Stimulated activated CD4-positive, alpha-beta T cell treated with anti-CD3 and anti-CD28 coated beads, Interleukin-4, amount 100 ng/mL, for 48 hours (primary cell): ENCODE measurements at places on chromosomes 4 and X.

DNA sequence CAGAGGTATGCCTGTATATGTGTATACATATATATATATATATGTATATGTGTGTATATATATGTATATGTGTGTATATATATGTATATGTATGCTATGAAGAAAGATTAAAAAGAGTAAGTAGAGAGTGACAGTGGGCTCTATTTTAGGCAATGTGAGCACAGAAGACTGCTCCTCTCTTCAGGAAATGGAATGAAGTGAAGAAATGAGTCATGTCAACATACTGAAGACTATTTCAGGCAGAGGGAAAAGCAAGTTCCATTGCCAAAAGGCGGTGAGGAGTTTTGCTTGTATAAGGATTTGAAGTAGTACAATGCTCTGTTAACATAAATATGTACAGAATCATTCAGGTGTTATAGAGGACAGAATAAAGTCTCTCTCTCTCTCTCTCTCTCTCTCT, 773.2 kb upstream of the FTHL17 start:
- DNase-seq: no peak

GRCh38 chr4:7636240-7636508, 201.4 kb upstream of the PSAPL1 start:
- no peak for DNase-seq

- DNase-seq: no peak
Observed at GRCh38 chr4:5200513-5200912, 149.2 kb downstream of the STK32B start.

- DNase-seq: no peak
Observed at GRCh38 chrX:65745427-65745826, 78.0 kb downstream of the MSN start.

- DNase-seq: no peak
Observed at GRCh38 chrX:154718616-154719015, 32.3 kb downstream of the GAB3 start.

DNA sequence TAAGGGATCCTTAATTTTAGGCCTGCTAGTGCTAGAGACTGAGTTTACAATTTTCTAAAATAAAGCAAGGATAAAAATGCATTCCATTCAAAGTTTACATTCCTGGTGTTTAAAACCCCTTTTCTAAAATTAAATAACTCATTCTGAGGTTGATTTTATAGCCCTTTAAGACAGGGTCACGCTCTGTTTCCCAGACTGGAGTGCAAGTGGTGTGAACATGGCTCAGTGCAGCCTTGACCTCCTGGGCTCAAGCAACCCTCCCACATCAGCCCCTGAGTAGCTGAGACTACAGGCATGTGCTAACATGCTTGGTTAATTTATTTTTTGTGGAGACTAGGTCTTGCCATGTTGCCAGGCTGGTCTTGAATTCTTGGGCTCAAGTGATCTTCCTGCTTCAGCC, 6.8 kb upstream of the CDKL2 start:
- DNase-seq: no peak

DNA sequence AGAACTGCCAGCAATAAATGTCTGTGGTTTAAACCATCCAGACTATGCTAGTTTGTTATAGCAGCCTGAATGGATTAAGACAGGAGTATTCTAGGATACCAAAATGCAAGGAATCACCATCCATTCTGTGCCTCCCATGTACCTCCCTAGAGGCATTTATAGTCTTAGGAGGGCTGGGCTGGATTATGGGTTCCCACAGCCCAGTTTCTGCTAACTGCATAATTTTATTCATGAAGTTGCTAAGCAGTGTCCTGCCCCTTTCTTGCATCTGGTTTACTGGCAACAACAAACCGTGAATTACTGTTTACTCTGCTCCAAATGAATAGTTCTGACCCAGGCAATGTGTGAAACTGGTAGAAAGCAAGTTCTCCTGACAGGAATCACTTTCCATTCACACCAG, 67.1 kb upstream of the PRKX start:
- no peak for DNase-seq

- no peak for DNase-seq
Observed at GRCh38 chrX:111410590-111411078, 1.4 kb downstream of the DCX start.

- DNase-seq: no peak
Observed at GRCh38 chrX:153411988-153412574, 809 bp downstream of the ZFP92 start.

GRCh38 chr4:26842911-26843310, 17.7 kb upstream of the STIM2 start:
- no peak for DNase-seq

GRCh38 chr4:145842224-145842887, 96.3 kb downstream of the ZNF827 start:
- no peak for DNase-seq

DNA sequence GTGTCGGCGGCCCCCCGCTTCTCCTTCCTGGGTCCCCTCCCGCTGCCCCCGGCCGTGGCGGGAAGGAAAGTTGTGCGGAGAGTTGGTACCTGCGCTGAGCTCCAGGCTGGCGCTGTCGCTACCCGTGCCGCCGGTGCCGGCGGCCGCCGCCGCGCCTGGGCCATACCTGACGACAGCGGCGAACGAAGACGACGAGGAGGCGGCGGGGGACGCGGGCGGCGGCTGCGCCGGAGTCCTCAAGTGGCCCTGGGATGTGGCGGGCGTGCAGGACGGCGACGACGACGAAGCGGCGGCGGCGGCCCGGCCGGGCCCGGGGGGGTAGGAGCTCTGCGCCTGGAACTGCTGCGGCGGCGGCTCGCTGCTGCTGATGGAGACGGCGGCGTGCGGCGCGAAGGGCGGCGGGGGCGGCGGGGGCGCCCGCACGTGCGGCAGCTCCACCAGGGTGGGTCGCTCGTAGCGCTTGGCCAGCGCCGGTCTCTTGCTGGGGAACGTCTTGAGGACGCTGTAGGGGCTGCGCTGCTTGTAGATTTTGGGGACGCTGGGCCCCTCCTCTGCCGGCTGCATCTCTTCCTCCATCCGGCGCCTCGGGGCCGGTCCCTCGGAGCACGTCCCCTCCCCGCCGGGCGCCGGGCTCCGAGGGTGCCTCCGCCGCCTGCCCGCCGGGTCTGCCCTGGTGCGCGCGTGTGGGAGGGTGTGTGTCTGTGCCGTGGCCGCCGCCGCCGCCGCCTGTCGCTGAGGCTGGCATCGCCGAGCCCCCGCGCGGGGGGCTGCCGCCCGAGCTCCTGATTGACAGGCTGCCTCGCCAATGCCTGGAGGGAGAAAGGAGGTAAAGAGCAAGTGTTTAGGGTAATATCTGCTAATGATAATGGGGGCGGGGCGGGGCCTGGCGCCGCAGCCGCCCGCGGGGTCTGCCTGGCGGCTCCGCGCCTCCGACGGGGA, 618 bp downstream of the BEND4 start:
- no peak for DNase-seq

GRCh38 chr4:146273204-146273901, 59.0 kb downstream of the REELD1 start:
- DNase-seq: no peak

- DNase-seq: no peak
Observed at GRCh38 chr4:145546175-145546915, 64.7 kb downstream of the SMAD1 start.

DNA sequence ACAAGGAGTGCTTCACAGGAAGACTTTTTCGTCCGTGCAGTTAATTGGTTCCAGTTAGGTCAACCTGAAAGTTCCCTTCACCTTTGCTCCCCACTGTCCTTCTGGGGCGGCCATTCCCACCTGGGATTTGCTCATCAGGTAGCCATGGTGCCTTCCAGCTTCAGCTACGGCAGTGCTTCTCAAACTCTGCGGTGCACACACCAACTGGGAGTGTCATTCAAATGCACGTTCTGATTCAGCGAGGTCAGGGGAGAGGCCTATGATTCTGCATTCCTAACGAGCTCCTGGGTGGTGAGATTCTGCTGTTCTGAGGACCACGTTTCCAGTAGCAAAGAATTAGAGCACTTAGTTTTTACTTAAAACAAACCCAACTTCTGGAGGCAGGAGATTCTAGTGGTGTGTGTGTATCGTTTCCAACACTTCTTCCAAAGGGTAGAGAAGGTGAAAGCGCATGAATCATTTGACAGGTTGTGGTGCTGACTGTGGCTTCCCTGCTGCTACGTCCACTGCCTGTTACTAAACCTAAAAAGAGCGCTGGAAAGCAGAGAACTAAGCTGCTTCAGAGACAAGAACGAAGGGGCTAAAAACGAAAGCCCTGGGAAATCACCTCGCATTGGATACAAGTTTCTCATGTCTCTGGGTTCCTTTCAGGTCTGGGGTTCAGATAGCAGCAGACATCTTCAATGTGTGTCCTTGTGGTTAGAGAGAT, 4.7 kb upstream of the HELT start:
- no peak for DNase-seq

DNA sequence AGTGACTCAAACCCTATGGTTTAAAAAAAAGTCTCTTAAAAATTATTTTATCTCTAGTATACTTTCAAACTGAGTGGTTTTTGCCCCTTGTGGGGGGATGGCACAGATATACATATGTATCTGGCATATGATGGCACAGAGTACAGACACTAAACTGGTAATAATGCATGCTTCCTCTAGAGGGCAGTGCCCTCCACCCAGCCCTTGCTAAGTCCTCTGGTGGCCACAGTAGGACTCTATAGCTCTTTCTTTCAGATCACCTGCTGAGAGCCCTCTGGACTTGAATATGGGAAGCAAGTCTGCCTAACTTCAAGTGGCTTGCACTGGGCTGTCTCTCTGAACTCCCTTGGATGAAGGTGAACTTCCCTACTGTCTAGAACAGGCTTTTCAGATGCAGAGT, 66.3 kb downstream of the TSPAN7 start:
- DNase-seq: no peak

DNA sequence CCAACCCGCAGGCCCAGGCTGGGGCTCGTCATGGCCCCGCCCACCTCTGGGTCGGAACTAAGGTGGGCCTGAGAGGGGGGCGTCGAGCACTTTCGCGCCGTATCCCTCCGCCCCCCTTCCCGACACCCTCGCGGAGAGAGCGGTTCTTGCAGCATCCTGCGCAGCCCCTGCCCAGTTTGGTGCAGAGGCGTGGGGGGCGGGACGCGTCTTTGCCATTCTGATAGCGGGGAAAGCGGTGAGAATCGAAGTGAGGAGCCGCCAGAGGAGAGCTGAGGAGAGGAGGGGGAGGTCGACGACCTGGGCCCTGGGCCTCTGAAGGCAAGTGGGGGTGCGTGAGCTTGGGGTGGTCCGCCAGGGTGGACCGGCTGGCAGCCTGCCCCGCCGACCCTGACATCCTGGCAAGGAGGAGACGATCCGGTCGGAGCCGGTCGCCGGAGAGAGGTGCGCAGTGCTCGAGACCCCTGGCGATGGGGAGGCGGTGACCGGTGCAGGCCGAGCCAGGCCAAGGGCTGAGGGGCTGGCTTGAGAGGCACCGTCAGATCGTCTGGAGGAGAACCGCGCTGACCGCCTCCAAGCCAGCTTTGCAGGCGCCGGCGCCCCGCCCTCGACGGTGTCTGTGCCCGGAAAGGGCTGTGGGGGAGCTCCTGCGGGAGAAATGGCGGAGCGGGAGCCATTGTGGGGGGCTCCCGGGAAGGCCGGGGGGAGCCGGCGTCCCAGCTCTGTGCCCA, 25.5 kb downstream of the GPRASP3 start:
- DNase-seq: no peak

DNA sequence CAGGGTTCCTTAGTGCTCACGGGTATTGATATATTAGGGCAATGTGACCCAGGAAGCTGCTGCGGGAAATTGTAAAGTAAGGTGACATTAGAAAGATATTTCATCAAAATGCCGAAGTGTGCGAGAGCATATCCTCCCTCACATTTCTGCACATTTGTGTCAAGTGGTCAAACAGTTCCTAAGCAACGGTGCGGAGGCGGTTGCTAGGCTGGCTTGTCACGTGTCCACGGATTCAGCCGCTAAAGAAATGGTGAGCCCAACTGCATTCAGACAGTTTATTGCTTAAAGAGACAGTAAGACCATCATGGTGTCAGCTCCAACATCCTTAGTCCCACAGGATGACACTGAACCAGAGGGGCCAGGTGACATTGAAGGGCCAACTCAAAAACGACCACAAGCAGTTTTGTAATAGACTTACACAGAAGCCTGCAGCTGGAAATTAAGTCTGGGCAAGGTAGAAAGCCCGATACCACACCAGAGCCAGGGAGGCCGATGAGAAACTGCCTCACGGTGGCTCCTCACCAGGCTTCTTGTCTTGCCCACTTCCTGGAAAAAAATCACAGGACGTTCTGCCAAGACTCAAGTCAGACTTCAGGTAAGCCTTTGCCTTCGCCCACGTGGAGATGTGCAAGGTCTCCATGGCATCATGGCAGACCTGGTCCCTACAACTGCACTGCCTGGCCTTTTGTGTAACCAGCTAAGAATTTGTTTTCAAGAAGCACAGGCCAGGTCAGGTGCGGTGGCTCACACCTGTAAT, 50.4 kb downstream of the USP11 start:
- DNase-seq: no peak

GRCh38 chr4:176539091-176539784, 219.5 kb downstream of the SPCS3 start:
- DNase-seq: no peak

DNA sequence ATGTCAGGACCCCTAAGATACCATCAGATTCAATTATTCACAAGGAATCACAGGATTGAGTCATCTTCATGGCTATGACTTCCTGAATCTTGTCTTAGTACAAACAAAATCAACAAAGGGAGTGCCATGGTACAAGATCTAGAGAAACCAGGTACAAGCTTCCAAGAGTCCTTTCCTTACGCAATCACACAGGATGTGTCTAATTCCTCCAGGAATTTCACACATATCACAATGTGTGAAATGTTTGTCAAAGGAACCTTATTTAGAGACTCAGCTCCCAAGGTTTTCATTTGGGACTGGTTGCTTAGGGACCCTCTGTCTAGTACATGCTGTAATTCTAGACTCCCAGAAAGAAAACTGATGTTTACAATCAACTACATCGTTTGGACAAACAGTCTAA, 83.0 kb downstream of the MAB21L2 start:
- DNase-seq: no peak

DNA sequence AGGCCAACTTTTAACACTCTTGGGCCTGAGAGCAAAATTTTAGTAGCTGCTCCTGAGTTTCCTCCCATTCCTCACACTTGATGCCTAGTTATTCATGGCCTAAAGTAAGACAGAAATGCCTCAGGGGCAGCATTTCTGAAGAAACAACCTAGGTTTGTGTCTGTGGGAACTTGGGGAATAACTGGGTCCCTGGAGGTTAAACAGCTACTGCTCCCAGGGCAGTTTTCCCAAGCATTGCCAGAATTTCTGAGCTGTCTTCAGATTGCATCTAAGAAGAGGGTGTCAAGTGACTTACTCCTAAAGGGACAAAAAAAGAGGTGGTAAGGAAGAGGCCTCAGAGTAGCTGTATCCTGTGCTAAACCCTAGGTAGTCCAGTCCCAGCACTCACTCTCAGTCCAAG, 130.8 kb upstream of the ACSL4 start:
- no peak for DNase-seq

DNA sequence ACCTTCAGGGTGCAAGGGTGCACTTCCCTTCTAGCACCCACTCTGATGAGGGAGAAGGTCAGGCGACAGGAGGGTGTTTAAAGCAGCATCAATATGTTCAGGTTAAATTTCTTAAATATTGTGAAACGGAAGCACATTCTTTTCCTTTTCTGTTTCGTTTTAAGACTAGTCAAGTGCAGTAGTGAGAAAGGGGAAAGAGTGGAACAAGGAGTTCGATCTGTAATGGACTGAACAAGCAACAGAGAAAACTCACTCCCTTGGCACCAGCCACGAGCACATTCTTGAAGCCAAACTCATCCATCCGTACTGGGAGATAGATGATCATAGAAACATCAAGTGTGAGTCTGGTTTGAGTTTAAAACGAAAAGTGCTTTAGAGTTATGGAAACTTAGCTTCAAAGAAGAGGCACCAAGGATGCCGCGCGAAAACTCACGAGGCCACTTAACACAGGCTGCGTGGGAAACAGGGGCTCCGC, 815 bp downstream of the FAM53A start:
- DNase-seq: no peak
